Omental fat pad (tissue), 4 donors: ENCODE measurements at places on chromosomes 6 and 20. TPM values are rescaled to one million over a fixed set of nuclear protein-coding genes. Genes with fewer than 3 reads are reported as not detected.

The CCND3 gene
- total RNA-seq = 186 TPM

The UNC5CL gene
- 1.9 TPM for total RNA-seq

The WFDC5 gene
- total RNA-seq = not detected

The IL20RA gene
- total RNA-seq = 4.6 TPM

DNA sequence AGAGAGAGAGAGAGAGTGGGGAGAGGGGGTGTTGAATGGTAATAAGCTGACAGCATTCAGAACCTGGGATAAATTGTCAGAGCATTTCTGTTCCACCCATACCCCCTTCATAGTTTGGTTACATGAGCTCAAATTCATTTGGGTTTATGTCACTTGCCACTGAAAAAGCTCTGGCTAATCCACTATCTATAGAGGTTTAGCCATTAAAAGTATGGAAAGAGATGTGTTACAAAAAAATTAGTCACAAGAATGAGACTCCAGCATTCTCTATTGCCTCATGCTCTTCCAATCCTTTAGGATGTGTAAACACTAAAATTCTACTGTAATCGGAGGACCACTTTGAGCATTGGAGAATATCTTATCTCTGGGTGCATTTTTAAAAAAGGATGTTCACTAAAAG lies 297.6 kb upstream of the TCF21 start:
- no peak for DNase-seq

DNA sequence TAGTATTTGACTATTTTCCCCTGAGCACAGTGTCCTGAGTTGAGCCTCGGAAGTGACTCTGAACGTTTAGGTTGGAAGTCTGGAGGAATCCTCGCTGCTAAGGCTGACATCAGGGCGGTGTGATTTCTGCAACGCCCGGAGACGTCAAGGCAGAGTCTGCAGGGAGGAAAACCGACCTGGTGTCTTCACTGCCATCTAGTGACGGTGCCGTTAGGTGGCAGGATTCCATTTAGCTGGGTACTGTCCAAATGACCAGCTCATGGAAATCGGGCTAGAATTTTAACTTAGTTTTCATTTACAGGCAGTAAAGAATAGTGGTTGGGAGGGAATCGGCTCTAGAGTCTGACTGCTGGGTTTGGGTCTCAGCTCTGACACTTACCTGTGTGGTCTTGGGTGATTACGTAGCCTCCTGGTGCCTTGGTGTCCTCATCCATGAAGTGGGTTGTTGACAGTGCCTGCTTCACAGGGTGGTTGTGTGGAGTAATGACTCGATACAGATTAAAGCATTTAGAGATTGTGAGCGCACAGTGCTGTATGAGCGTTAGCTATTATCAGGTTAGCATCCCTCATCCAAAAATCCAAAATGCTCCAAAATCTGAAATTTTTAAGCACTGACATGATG lies 35.0 kb downstream of the FOXF2 start:
- DNase-seq = no peak

DNA sequence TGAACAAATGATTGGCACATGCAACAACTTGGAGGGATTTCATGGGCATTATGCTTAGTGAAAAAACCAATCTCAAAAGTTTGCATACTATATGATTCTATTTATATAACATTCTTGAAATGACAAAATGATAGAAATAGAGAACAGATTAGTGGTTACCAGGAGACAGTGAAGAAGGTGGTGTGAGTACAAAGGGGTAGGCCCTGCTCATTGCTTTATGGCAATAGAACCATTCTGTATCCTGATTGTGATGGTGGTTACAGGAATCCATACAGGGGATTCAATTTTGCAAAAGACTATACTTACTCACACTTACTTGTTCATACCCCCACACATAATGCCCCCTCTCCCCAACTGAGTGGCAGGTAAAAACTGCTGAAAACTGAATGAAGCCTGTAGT lies 30.2 kb upstream of the LAMA4 start:
- DNase-seq = no peak

DNA sequence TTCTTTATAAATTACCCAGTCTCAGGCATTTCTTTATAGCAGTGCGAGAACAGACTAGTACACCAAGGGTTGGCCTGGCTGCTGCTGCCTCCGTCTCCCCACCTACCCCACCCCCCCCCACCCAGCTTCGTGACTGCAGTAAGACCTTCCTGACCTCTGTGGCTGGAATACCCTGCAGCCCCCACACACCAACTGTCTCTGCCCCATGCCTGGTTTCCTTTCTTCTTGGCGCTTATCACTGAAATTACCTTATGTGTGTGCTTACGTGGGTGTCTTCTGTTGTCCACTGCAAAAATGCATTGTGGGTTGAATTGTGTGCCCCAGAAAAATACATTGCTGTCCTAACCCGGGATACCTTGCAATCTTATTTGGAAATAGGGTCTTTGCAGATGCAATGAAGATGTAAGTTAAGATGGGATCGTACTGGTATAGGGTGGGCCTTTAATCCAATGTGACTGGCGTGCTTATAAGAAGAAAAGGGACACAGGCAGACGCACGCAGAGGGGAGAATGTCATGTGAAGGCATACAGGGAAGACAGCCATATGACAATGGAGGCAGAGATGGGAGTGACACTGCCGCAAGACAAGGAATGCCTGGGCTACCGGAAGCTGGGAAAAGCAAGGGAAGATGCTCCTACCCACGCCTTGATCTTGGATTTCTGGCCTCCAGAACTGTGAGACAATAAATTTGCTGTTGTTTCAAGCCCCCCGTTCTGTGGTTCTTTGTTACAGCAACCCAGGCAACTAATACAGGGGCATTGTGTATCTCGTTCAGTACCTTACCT lies 15.4 kb downstream of the SYNJ2 start:
- DNase-seq = no peak

DNA sequence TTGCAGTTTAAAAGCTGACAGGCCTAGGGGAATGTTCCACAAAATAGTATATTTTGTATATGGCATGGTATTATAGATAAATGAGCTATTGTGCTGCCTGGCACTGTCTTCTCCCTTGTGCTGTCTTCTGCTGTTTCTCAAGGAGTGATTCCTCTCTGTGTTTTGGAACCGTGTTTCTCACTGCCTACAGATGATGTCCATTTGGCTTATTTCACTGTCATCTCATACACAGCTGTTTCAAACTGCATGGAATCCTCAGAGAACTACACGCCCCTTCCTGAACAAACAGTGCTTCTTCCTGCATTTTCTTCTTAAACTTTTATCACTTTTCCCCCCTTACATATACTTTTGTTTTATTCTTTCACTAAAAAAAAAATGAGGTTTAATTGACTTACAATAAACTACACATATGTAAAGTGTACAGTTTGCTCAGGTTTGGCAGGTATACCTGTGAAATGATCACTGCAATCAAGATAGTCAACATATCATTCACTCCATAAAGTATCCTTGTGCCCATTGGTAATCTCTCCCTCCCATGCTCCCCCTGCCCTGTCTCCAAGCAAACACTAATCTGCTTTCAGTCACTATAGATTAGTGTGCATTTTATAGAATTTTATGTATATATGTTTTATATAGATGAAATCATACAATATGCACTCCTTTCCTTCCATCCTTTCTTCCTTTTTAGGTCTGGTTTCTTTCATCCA lies 43.0 kb downstream of the CBFA2T2 start:
- DNase-seq = no peak

GRCh38 chr6:34333858-34334257 lies 58.6 kb downstream of the NUDT3 start:
- no peak for DNase-seq

- DNase-seq = no peak
Measured at GRCh38 chr6:390914-391558, 516 bp upstream of the IRF4 start.

DNA sequence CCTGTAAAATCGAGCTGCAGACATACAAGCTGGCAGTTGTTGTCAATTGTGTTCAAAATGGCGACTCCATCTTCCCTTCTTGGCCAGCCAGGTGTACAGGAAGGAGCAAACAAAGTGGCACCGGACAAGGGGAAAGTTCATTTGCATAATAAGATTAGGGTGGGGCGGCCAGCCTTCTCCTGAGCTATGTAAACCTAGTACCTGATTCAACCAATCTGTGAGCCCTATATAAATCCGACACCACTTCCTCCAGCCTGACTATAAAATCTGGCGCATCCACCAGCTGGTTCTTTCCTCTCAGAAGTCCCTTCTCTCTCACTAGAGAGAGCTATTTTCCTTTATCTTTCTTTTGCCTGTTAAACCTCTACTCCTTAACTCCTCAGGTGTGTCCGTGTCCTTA lies 8.1 kb upstream of the HBS1L start:
- no peak for DNase-seq

- DNase-seq = no peak
Measured at GRCh38 chr20:38897267-38897666, 28.9 kb upstream of the FAM83D start.
